ENCODE measurements at places on chromosomes 5 and 9.

DNA sequence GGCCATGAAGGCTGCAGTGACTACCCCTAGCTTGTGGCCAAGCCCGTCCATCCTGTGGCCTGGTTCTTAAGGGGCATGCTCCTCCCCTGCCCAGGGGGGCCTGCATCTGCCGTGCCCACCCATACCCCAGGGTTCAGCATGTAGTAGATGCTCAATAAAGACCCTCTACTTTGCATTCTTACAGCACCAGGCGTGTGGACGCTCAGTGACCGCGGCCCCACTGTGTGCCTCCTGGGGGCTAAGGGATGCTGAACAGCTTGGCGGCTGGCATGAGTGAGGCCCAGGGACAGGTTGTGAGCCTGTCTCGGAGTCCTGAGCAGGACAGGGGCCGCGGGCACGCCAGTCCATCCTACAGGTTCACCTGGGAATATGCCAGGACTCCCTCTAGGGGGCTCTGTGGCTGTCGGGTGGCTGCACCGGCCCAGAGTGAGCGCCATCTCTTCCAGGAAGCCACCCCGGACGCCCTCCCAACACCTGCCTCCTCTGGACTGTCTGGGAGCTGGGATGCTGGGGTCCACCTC, 9.1 kb downstream of the NOTCH1 start:
- DNase-seq, result no peak

DNA sequence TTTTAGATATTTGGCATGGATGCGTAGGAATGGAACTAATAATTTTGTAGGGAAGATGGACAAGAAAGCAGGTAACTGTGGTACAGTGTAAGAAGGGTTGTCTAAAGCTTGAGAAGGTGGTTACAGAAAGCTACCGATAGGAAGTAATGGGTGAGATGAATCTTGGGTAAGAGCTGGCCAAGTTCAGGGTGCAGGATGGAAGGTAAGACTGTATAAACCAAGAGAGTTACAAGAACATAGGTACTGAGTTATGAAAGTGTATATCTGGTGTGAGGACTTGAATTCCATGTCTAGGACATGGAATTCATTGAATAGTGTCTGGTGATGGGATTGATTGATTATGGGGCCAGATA, 1.4 kb downstream of the MCCC2 start:
- no peak for DNase-seq

GRCh38 chr5:76874088-76874581, 24.3 kb downstream of the S100Z start:
- peak; percentile 90 for DNase-seq

DNA sequence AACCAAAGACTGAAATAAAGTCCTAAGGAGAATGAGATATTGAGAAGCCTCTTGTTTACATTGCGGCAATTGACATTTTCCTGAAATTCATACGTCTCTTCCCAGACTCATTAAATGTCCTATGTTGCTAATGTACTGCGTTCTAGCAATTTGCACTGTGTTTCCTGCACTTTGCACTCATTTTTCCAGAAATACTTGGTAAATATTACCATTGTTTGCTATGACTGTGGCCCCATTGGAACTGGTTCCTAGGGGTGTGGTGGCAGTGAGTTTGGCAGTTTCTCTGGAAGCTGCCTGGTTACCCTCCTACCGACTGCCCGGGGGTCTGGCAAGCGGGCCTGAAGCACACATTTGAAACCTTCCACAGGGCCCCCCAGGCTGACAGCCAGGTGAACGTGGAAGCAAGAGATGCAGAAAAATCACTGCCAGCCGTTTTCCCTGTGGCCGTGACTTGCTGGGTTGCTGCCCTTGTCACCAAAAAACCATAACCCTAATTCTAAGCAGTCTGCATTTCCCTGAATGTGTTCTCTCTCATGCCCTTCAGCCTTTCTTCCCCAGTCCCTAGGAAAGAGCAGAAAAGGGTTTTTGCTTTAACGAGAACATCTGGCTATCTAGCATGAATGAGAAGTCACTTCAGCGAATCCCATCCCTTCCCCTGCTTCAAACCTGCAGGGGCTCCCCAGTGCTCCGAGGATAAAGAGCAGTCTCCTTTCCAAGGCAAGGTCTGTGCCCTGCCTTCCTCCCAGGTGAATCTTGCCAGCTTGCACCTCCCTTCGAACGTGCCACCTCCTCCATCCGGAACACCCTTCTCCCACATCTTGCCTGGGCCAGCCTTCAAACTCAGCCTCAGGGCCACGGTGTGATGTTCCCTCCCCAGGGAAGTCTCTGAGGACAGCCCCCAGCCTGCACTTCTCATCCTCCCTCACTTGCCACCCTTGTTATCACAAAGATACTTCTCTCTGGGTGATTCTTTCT, 84.2 kb downstream of the AK8 start:
- DNase-seq, result no peak

DNA sequence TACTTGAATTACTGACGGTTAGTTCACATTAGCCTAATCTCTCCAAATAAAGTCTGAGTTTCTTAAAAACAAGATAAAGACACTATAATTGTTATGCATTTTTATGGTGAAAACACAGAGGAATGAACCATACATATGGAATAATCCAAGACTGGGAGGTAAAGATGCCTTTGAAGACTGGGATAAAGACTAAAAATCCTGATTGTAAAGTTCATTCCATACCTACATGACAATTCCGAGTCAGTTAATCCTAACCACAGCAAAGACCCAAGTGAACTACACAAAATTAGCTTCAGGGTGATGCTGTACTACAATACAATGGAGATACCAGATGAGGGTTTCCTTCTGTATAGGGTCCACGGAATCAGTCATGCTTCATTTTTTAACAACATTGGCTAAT, 6.3 kb downstream of the AP3B1 start:
- DNase-seq, result no peak

DNA sequence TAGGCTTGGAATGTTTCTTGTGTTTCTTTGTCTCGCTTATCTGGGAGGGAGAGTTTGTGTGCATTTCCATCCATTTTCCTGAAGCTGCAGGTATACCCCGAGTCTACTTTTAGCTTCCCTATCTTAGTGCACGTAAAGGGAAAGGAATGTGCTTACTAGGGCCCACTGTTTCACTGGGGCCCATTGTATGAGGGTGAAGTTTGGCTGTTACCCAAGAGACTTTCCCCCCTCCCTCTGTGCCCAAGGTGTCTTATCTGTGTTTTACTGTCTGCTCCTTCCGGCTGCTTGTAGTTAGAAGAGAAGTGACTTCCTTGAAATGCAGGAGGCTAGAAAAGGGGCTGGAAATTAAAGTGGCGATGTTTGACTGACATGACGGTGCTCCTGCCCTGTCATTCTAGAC, 12.1 kb upstream of the BTNL3 start:
- no peak for DNase-seq
